ENCODE measurements at places on chromosomes 4 and X.

DNA sequence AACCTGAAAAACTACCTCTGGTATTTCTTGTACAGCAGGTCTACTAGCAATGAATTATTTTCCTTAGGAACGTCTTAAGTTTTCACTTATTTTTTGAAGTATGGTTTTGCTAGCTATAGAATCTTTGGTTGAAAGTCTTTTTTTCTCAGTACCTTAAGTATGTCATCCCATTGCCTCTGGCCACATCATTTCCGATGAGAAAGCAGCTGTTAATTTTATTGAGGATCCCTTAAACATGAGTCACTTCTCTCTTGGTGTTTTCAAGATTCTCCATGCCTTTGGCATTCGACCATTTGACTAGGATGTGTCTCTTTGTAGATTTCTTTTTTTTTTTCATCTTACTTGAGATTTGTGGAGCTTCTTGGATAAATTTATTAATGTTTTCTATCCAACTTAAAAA lies 803.8 kb upstream of the AMOT start:
- no peak for DNase-seq

DNA sequence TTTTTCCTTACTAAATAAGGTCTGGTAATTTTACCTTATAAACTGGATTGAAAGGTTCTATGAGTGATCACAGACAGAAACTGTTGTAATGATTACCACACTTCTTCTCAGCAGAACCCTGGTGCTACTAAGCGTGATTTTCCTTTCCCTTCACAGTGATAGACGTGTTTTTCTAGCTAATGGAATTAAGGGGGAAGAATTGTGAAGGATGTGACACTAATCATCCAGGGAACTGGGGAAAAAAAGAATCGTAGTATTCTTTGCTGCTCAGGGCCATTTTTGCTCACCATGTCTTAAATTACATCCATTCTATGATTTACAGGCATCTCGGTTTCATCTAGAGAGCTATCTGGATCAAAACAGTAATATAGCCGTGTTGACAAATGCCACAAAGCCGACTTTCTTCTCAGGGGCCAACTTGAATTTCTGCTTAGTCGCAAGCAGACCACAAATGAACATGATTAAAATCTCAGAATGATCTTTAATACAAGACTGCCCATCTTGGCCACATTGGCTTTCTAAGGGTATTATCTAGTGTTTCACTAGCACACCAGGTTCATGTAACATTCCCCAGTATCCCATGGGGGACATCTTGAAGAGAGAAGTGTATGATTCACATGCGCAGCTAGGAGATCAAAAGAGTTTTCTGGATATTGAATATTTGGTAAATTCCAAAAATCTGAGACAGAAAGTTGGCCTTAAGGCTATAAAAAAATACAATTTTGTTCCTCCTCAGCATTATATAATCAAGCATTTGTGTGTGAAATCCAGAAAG lies 154.0 kb downstream of the UGT8 start:
- no peak for DNase-seq

DNA sequence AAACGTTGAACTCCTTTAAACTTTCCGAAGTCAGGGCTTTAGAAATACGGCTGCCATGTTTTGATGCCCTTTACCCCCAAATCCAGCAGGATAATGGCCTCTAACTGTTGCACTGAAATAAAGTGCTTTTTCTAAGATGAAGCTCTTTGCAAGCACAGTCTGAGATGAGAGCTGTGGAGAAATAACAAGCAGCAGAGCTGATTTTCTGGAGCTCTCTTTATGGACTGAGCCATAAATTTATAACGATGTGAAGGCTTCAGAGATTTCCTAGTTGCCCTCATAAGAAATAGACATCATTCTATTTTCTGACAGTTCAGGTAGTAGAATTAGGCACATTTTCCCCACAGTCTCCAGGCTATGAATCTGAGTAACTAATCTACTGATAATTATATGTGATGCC lies 567.3 kb downstream of the PDHA2 start:
- no peak for DNase-seq

- DNase-seq = no peak
Observed at GRCh38 chrX:118370921-118371624, 25.2 kb downstream of the WDR44 start.

DNA sequence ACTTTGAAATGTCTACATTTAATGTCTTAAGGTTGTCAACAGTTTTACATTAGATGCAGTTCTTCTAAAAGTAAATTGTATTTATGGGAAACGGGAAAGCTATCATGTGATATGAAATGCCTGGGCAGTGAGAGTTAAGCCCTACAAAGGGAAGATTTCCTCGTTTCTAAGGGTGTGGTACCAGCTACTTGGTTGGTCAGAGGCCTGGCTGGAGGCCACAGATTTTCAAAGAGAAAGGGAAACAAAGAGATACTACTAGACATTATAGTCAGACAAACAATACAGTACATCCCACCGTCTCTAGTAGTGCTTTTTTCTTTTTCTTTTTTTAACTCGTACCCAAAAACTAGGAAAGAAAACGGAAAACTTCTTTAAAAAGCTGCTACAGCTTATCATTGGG lies 467.8 kb downstream of the PCDH7 start:
- no peak for DNase-seq

DNA sequence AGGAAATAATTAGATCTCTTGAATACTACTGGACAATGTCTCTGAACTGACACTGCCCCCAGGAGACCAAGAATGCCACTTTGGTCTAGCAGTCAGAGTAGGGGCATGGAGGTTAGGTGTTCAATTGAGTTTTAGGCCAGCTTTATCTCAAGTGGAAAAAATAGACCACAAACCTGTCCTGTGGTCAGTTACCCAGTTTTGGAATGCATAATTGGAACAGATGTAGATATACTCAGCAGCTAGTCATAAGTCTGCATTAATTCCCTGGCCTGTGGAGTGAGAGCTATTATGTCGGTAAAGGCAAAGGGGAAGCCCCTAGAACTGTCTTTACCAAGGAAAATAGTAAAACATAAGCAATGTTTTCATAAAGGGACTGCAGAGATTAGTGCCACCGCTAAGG lies 587.7 kb downstream of the GLUD2 start:
- no peak for DNase-seq

DNA sequence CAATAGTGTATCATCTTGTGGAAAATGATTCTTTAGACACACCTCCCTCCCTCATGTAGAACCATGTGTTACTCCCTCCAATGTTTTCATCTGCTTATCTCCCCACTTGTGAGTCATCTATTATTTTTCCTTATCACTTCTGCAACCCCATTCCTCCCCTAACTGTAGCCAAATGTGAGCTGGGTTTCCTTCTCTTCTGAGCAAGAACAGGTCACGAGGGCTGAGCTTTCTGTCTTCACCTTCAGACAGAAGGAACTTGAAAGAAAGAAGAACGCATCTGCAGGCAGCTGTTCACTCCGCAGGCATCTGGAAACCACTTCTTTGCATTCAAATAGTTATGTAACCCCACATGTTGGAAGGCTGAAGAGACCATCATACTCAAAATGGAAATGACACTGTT lies 1.8 kb downstream of the PPP1R2C start:
- no peak for DNase-seq

- no peak for DNase-seq
Observed at GRCh38 chr4:130249002-130249401, 1153.0 kb downstream of the C4orf33 start.

- peak; percentile 44 for DNase-seq
Observed at GRCh38 chrX:2627272-2627867, 63.7 kb upstream of the CD99 start.

DNA sequence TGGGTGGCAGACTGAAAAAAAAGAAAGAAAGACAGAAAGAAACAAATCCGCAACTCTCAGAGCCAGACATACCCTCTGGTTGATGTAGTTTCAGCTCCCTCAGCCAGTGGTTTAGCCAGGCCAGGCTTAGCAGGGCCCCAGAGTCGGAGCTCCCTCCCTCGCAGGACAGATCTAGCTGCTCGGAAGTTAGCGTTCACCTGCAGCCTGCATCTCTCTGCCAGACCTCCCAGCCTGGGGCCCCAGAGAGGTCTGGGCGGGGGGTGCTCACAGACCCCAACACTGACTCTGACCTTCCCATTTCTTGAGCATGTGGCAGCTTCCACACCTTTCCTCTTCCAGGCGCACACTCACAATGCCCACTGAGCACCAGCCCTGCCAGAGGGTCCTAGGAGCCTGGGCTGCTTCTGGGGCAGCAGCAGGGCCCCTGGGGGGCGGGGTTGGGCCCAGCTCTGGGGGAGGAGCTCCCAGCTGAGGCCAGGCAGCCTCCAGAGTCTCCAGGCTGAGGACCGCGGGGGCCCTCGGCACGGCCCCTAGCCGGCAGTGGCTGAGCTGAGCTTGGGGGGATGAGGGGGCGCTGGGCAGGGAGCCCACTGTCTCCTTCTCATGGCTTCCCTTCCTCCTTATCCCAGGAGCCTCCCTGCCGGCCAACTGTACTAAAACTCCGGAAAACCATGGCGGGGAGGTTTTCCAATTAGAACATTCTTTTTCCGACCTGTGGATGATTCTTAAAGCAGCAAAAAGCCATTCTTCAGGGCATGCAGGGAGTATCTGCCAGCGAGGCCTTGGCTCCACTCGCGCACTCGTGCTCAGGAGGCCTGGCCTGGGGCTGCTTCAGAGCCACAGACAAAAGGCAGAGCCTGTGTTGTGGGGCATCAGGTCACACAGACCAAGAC lies 4.6 kb upstream of the ZNF185 start:
- no peak for DNase-seq

DNA sequence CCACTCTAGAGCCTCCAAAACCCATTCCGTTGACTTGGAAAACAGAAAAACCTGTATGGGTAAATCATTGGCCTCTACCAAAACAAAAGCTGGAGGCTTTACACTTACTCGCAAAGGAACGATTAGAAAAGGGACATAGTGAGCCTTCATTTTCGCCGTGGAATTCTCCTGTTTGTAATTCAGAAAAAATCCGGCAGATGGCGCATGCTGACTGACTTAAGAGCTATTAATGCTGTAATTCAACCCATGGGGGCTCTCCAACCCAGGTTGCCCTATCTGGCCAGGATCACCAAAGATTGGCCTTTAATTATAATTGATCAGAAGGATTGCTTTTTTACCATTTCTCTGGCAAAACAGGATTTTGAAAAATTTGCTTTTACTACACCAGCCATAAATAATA lies 60.8 kb downstream of the ZNF732 start:
- peak; percentile 12 for DNase-seq

DNA sequence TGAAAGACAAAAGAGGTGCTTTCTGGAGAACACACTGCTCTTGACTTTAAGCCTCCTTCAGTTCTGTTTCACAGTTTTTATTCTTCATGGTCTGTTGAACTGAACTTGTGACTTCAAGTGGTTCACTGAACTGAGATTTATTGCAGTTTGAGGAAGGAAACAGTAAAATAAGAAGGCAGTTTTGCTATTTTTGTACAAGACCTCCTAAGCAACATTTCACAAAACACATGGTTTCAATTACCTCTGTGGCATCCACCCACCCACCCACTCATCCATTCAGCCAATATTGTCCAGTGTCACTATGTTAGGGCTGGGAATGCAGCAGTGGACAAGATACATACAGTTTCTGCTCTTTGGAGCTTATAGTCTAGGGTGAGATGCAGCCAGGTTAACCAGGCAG lies 131.3 kb downstream of the IL1RAPL2 start:
- DNase-seq = no peak

- DNase-seq = no peak
Observed at GRCh38 chr4:176435901-176436292, 116.1 kb downstream of the SPCS3 start.

- no peak for DNase-seq
Observed at GRCh38 chrX:118631586-118631985, 95.8 kb upstream of the IL13RA1 start.

- no peak for DNase-seq
Observed at GRCh38 chr4:1172971-1173757, 781 bp upstream of the SPON2 start.

GRCh38 chr4:8846826-8847225 lies 24.8 kb downstream of the HMX1 start:
- peak; percentile 28 for DNase-seq

GRCh38 chr4:48518143-48518542 lies 28.1 kb downstream of the ZAR1 start:
- no peak for DNase-seq

DNA sequence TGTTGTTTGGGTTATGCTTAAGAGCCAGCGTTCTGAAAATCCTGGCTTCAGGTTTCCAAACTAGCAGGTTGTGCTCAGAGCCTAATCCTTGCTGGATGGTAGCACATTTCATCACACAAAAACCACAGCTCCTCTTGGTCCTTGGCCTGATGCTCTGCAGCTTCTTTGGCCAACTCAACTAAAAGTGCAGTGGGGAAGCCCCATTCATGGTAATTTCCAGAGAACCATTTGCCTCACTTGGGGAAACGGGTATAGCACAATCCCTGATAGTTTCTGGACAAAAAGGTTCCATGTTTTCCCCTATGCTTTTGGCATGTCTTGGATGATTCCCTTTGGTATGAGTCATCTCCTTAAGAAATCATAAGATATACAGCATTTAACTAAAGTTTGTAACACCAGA lies 78.7 kb downstream of the SYNPO2 start:
- no peak for DNase-seq

GRCh38 chr4:138451276-138451663 lies 209.1 kb upstream of the SLC7A11 start:
- DNase-seq = no peak

- no peak for DNase-seq
Observed at GRCh38 chr4:33104273-33104672, 2384.1 kb downstream of the PCDH7 start.

DNA sequence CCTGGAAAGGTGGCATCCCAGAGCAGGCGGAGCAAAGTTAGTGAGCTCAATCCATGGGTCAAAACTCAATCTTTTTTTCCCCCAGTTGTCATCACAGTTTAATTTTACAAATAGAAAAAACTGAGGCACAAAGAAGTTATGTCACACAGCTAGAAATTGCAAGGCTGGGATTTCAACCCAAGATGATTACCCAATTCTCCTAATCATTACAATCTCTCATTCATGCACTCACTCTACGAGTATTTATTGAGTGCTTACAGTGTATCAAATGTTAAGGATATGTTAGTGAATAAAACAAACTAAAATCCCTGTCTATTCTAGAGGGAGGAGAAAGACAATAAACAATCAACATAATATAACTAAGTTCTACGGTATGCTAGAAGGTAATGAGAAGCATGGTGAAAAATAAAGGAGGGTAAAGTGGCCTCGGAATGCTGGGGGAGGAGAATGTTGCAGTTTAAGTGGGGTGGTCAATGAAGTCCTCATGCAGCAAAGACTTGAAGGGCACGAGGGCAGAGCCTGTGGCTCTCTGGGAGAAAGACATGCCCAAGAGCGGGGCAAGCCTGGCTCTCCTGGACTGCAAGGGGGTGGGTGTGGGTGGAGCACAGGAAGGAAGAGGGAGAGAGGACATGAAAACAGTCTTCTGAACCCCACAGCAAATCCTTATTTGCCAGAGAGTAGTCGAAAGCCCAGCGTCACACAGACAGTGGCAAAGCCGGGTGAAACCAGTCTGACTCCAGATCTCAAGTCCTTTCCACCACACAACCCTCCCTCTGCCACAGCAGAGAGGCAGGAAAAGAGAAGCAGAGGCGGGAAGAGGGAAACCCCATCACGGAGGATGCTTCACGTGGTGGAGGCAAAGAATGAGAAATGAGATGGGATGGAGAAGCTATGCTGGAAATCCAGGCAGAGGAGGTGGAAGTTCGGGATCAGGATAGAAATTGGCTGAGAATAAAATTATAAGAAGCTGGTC lies 48.3 kb downstream of the RAB33B start:
- DNase-seq = no peak
